ENCODE measurements at places on chromosomes 2 and 18. TPM values are rescaled to one million over a fixed set of nuclear protein-coding genes. Genes with fewer than 3 reads are reported as not detected.
A peak's percentile ranks its signal among the peaks of the same experiment; 100 is the strongest.

DNA sequence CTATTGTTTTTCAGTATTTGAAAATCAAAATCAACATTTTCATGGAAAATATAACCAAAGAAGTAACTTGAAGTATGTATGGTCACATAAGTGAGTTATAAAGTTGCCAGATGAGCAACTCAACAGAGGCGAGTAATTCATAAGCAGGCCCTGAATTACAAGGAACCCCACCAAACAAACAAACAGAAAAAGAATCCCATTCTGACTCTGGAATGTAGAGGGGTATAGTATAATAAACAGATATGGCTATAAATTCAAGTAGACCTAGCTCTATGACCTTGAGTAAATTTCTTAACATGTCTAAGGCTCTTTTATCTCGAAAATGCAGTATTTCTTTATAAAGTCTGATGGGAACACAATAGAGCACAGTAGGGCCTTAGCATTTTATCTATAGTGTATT lies 4.7 kb upstream of the CDH2 start:
- no peaks in the 10 kb centered on the region for H3K27me3 ChIP-seq
- H3K4me3 ChIP-seq: no peak overlapping the region
- no peak for DNase-seq
- H3K36me3 ChIP-seq: no peaks in the 10 kb centered on the region
- H3K27ac ChIP-seq: no peak overlapping the region

DNA sequence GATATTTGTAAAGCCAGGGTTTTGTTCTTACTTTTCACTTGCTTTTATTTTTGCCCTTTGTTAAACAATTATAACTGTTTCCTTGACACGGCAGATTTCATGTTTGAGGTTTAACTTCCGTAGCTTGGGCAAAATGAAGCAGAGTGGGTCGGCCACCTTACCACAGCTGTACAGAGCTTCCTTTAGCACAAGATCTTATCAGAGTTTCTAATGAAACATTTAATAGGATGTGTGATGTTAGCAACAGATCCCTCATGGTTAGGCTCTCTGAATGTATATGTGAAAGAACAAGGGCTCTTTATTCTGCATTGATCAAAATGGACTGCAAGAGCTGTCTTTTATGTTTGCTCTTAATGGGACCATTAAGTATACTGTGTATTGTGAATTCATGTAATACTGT lies 22.3 kb downstream of the RNF125 start:
- no peaks in the 10 kb centered on the region for H3K4me1 ChIP-seq
- H3K27ac ChIP-seq: no peak overlapping the region
- H3K36me3 ChIP-seq: no peaks in the 10 kb centered on the region

The ZAP70 gene
- total RNA-seq: 0.30 TPM

- H3K27me3 ChIP-seq: peaks cover 2% of the 10 kb centered on the region
- H3K4me3 ChIP-seq: no peak overlapping the region
- H3K27ac ChIP-seq: no peak overlapping the region
- no peaks in the 10 kb centered on the region for H3K4me1 ChIP-seq
- no peak for DNase-seq
Observed at GRCh38 chr2:99854236-99854852, 288.0 kb downstream of the AFF3 start.

DNA sequence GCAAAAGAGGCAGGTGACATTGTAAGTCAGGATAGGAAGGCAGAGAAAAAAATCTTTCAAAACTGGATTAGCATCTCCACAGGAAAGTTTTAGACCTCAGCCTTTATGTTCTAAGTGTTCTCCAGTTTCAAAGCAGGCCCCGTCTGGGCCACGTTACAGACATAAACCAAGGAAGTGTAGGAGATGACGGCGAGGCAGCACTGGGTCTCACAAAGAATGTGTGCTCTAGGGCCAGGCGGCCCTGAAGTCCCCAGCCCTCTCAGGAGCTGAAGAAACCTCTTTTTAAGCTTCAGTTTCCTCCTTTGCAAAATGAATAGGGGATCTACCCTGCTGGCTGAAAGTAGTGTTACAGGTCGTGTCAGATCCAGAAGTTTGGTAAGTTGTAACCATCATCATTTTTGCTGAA lies 81.7 kb downstream of the SPRED2 start:
- H3K4me3 ChIP-seq: no peak overlapping the region
- H3K27me3 ChIP-seq: no peaks in the 10 kb centered on the region
- no peak for DNase-seq
- H3K27ac ChIP-seq: no peak overlapping the region
- H3K36me3 ChIP-seq: no peaks in the 10 kb centered on the region
- H3K4me1 ChIP-seq: peaks cover 33% of the 10 kb centered on the region

The RMC1 gene
- 18.6 TPM for total RNA-seq

- H3K36me3 ChIP-seq: 0 out of 2 replicates have a peak, but pooled peaks cover 2% of the 10 kb centered on the region
- no peak overlapping the region for H3K27ac ChIP-seq
- H3K4me1 ChIP-seq: no peaks in the 10 kb centered on the region
- H3K27me3 ChIP-seq: no peaks in the 10 kb centered on the region
- no peak overlapping the region for H3K4me3 ChIP-seq
Observed at GRCh38 chr2:236061899-236062298, 106.3 kb downstream of the GBX2 start.

DNA sequence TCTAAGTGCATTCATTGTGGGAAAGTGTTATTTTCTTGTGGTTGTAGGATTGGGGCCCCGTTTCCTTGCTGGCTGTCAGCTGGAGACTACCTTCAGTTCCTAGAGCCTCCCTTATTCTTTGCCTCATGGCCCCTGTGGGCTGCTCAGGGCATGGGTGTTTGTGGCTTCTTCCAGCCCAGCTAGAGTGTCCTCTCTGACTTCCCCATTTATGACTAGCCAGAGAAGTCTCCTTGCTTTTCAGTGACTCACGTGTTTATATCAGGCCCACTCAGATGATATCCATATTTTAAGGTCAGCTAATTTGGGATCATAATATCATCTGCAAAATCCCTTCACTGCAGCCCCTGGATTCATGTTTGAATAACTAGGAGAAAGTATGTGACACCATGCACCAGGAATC lies 62.8 kb downstream of the DTNA start:
- no peaks in the 10 kb centered on the region for H3K27me3 ChIP-seq
- no peaks in the 10 kb centered on the region for H3K36me3 ChIP-seq
- no peak for DNase-seq
- no peak overlapping the region for H3K4me3 ChIP-seq

GRCh38 chr18:26089293-26090129 lies 902 bp downstream of the SS18 start:
- DNase-seq: peak; percentile 2
- peaks cover 18% of the 10 kb centered on the region for H3K36me3 ChIP-seq
- H3K4me1 ChIP-seq: no peaks in the 10 kb centered on the region
- peak overlapping the region; percentile 95 for H3K27ac ChIP-seq
- H3K27me3 ChIP-seq: no peaks in the 10 kb centered on the region

GRCh38 chr18:55546851-55547704 lies 40.9 kb downstream of the TCF4 start:
- peaks cover 14% of the 10 kb centered on the region for H3K4me1 ChIP-seq
- H3K27me3 ChIP-seq: no peaks in the 10 kb centered on the region
- H3K27ac ChIP-seq: peak overlapping the region; percentile 83
- peak; percentile 77 for DNase-seq
- peak overlapping the region; percentile 36 for H3K4me3 ChIP-seq

The CCL20 gene
- total RNA-seq: 4.3 TPM

- H3K4me1 ChIP-seq: no peaks in the 10 kb centered on the region
- H3K27ac ChIP-seq: no peak overlapping the region
- no peak for DNase-seq
Observed at GRCh38 chr2:239157269-239157668, 243.6 kb downstream of the HDAC4 start.

DNA sequence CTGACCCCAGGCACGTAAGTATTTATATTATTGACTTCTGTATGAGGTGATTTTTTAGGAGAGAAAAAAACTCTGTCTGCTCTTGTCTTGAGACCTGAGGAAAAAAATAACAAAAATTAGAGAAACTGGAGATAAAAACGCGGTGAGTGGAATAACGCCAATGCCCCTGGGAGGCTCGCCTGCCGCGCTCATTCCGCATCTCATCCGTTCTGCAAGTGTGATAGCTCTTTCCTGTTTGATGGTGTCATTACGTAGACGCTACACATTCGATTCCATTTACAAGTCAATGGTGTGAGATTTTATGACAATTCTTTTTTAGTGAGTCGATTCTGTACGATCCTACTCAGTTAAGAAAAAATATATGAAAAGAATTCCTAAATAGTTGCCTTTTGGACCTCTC lies 194.3 kb upstream of the SMIM21 start:
- H3K4me1 ChIP-seq: no peaks in the 10 kb centered on the region
- no peak overlapping the region for H3K27ac ChIP-seq
- no peaks in the 10 kb centered on the region for H3K36me3 ChIP-seq
- no peak for DNase-seq

The IL36A gene
- total RNA-seq: not detected

GRCh38 chr2:210199854-210200253 lies 25.4 kb downstream of the ACADL start:
- peaks cover 13% of the 10 kb centered on the region for H3K4me1 ChIP-seq
- no peaks in the 10 kb centered on the region for H3K36me3 ChIP-seq
- H3K27me3 ChIP-seq: no peaks in the 10 kb centered on the region
- no peak overlapping the region for H3K4me3 ChIP-seq

- H3K27ac ChIP-seq: no peak overlapping the region
- DNase-seq: no peak
- H3K4me1 ChIP-seq: no peaks in the 10 kb centered on the region
- no peaks in the 10 kb centered on the region for H3K27me3 ChIP-seq
Observed at GRCh38 chr2:66874411-66874810, 439.5 kb downstream of the MEIS1 start.

DNA sequence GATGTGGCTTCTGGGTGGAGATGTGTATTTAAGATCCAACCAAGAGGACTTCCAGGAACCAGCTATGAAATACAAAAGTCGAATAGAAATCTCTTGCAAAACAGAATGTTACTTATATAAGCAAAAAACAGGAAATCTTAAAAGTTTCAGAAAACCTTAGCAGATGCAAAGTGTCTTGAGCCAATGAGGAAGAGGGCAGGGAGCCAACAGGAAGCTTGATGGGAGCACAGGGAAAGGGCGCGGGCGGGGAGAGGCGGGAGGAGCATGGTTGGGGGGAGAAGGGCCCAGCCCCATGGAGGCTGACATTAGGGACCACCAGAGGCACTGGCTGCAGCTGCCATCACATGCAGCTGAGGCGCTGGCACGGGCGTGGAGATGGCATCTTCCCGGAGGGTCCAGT lies 203.3 kb downstream of the SNTG2 start:
- H3K4me3 ChIP-seq: no peak overlapping the region
- DNase-seq: no peak
- H3K27me3 ChIP-seq: no peaks in the 10 kb centered on the region
- H3K36me3 ChIP-seq: no peaks in the 10 kb centered on the region
- no peak overlapping the region for H3K27ac ChIP-seq

- no peak overlapping the region for H3K27ac ChIP-seq
- H3K27me3 ChIP-seq: no peaks in the 10 kb centered on the region
- no peaks in the 10 kb centered on the region for H3K36me3 ChIP-seq
- no peak for DNase-seq
- no peaks in the 10 kb centered on the region for H3K4me1 ChIP-seq
- no peak overlapping the region for H3K4me3 ChIP-seq
Observed at GRCh38 chr2:10398496-10398895, 49.6 kb downstream of the ODC1 start.

- peaks cover 11% of the 10 kb centered on the region for H3K27me3 ChIP-seq
- no peaks in the 10 kb centered on the region for H3K36me3 ChIP-seq
- no peak overlapping the region for H3K4me3 ChIP-seq
- no peak overlapping the region for H3K27ac ChIP-seq
- DNase-seq: no peak
- H3K4me1 ChIP-seq: peaks cover 5% of the 10 kb centered on the region
Observed at GRCh38 chr2:240353086-240353798, 82.2 kb upstream of the GPC1 start.

DNA sequence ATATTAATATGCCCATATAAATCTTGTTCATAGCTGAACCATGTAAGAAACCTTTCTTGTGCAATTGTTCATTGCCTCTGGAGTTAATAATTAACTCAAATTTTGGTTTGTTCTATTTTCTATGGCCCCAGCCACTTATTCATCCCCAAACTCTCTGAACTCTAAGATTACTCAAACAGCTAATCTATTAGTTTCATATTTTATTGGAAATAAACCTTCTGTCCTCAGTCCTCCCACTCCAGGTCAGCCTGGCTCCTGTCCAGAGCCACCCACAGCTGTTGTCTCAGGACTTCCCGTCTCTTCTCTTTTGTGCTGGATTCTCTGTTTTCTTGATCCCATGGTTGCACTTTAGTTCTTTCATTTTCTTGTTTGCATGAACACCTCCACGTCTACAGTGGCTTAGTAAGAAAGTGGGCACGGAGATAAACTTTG lies 4.4 kb upstream of the RNF103 start:
- no peak overlapping the region for H3K4me3 ChIP-seq
- no peaks in the 10 kb centered on the region for H3K27me3 ChIP-seq
- no peaks in the 10 kb centered on the region for H3K36me3 ChIP-seq
- DNase-seq: peak; percentile 52

- H3K4me1 ChIP-seq: no peaks in the 10 kb centered on the region
- H3K27me3 ChIP-seq: no peaks in the 10 kb centered on the region
- no peak overlapping the region for H3K4me3 ChIP-seq
- no peak for DNase-seq
- no peak overlapping the region for H3K27ac ChIP-seq
Observed at GRCh38 chr18:36217348-36217747, 30.1 kb downstream of the MOCOS start.

DNA sequence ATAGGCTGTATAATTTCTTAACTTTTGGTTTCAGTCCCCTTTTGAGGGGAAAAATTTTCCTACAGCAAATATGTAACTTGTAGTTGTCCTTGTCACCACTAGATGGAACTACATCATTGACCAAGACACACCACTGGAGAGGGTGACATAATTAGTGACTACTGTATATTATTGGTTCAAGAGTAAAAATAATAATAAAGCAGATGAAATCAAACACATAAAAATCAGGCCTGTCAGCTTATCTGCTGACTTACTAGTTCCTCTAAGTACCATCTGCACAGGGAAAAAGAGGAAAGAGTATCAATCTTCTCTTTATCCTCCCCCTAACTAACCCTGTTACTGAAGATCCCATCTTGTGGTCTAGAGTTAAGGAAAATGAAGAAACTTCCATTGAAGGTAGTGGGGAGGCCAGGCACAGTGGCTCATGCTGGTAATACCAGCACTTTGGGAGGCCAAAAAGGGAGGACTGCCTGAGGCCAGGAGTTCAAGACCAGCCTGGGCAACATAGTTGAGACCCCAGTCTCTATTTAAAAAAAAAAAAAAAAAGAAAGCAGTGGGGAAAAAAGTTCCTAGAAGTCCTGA lies 29.6 kb upstream of the ENOSF1 start:
- H3K4me1 ChIP-seq: no peaks in the 10 kb centered on the region
- H3K27ac ChIP-seq: no peak overlapping the region
- no peak overlapping the region for H3K4me3 ChIP-seq
- no peaks in the 10 kb centered on the region for H3K27me3 ChIP-seq

- no peak overlapping the region for H3K27ac ChIP-seq
- DNase-seq: no peak
- 0 out of 2 replicates have a peak, but pooled peaks cover 2% of the 10 kb centered on the region for H3K4me1 ChIP-seq
- H3K27me3 ChIP-seq: no peaks in the 10 kb centered on the region
- no peak overlapping the region for H3K4me3 ChIP-seq
Observed at GRCh38 chr2:119808516-119809147, 48.9 kb downstream of the PTPN4 start.

DNA sequence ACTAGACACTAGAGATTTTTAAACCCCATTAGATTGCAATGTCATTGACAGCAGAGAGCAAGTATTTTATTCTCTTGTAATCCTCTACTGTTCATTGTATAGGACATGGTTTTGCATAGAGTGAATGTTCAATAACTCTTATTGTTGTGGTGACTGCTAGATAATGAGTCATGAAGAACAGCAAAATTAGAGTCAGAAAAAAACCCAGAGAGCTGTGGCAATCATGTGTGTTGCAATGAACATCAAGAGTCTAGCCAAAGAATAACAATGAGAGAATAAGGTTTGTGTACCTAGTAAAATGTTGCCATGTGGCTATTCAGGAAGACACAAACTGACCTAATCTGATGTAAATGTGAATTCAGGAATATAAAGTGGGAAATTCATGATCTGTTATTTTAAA lies 684.0 kb downstream of the DSC3 start:
- no peaks in the 10 kb centered on the region for H3K4me1 ChIP-seq
- DNase-seq: no peak
- H3K4me3 ChIP-seq: no peak overlapping the region
- no peaks in the 10 kb centered on the region for H3K27me3 ChIP-seq
- no peak overlapping the region for H3K27ac ChIP-seq
- H3K36me3 ChIP-seq: no peaks in the 10 kb centered on the region

All from SJCRH30 (cell line).